ENCODE measurements at places on chromosomes 7 and 10. TPM values are rescaled to one million over a fixed set of nuclear protein-coding genes. Genes with fewer than 3 reads are reported as not detected.
A peak's percentile ranks its signal among the peaks of the same experiment; 100 is the strongest.

Gene SEMA3C
- 0.47 TPM for total RNA-seq

Gene LIPJ
- 0.19 TPM for total RNA-seq

Gene GHRHR
- total RNA-seq: not detected

DNA sequence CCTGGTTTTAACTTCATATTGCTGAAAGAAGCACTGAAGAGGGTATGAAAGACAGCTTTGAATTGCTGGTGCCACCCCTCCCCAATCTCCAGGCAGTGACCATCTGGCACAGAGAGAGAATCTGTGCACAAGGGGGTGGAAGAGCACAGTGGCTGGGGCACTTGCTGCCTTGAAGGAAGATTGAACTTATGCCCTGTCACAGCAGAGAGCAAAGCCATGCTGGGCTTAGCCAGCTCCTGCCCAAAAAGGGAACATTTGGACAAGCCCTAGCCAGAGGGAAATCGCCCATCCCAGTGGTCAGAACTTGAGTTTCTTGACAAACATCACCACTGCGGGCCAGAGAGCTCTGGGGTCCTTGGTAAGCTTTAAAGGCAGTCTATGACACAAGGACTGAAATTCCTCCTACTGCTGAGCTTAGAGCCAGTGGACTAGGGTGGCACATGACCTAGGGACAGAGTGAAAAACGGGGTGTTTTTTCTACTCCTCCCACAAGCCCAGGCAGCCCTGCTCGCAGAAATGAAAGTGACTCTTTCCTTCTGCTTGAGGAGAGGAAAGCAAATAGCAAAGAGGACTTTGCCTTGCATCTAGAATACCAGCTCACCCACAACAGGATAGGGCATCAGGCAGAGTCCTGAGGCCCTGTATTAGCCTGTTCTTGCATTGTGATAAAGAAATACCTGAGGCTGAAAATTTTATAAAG, 257.2 kb downstream of the CTNNA3 start:
- no peak overlapping the region for H3K27ac ChIP-seq
- H3K27me3 ChIP-seq: no peaks in the 10 kb centered on the region
- H3K4me1 ChIP-seq: no peaks in the 10 kb centered on the region
- no peak overlapping the region for H3K4me3 ChIP-seq

DNA sequence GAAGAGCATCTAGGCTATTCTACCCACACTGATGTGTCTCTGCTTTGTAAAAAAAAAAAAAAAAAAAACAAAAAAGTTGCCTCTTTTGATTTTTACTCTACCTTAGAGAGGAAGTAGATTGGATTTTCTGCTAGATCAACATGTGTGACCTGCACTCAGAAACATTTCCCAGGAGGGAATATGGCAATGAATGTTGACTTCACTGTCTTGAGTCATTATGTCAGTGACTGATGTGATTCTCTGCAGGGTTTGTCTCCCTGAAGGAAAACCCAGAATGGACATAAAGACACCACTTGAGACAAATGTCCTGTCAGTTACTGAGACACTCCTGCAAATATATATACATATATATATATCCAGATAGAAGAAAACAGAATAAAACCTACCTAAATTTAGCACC, 370.3 kb downstream of the BMPER start:
- H3K27me3 ChIP-seq: no peaks in the 10 kb centered on the region
- H3K4me1 ChIP-seq: no peaks in the 10 kb centered on the region
- H3K36me3 ChIP-seq: no peaks in the 10 kb centered on the region
- H3K27ac ChIP-seq: no peak overlapping the region
- H3K4me3 ChIP-seq: no peak overlapping the region
- DNase-seq: no peak

DNA sequence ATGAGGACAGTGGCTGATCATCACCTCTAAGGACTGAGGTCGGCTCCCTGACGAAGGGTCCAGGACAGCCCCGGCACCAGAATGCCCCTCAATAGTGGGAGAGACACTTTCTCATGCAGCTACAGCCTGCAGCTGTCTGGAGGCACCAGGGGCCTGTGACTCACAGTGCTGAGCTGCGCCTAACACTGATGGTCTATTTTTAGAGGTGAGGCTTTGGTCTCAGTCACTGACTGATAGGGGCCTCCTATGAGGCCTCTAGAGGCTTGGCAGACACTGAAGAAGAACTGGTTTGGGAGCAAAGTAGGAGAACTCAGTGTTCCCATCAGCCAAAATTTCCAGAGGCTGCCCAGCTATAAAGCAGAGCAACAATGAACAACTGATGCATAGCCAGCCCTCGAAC, 130.1 kb downstream of the COBL start:
- no peak overlapping the region for H3K27ac ChIP-seq
- H3K4me1 ChIP-seq: no peaks in the 10 kb centered on the region
- H3K36me3 ChIP-seq: no peaks in the 10 kb centered on the region

- no peak for DNase-seq
- H3K36me3 ChIP-seq: no peaks in the 10 kb centered on the region
- H3K27me3 ChIP-seq: no peaks in the 10 kb centered on the region
- H3K4me3 ChIP-seq: no peak overlapping the region
These were observed 198.1 kb upstream of the PPP2R2D start for GRCh38 chr10:131702531-131703356.

- peak overlapping the region; percentile 43 for H3K4me3 ChIP-seq
- no peak overlapping the region for H3K27ac ChIP-seq
- peaks cover 10% of the 10 kb centered on the region for H3K4me1 ChIP-seq
- peak; percentile 26 for DNase-seq
- no peaks in the 10 kb centered on the region for H3K27me3 ChIP-seq
These were observed 51.2 kb upstream of the GTF2I start for GRCh38 chr7:74606101-74606908.

- peak overlapping the region; percentile 93 for H3K27ac ChIP-seq
- H3K36me3 ChIP-seq: peaks cover 33% of the 10 kb centered on the region
- H3K4me3 ChIP-seq: peak overlapping the region; percentile 97
- H3K4me1 ChIP-seq: peaks cover 45% of the 10 kb centered on the region
- H3K27me3 ChIP-seq: no peaks in the 10 kb centered on the region
These were observed 413 bp downstream of the BUD31 start for GRCh38 chr7:99409192-99409572.

DNA sequence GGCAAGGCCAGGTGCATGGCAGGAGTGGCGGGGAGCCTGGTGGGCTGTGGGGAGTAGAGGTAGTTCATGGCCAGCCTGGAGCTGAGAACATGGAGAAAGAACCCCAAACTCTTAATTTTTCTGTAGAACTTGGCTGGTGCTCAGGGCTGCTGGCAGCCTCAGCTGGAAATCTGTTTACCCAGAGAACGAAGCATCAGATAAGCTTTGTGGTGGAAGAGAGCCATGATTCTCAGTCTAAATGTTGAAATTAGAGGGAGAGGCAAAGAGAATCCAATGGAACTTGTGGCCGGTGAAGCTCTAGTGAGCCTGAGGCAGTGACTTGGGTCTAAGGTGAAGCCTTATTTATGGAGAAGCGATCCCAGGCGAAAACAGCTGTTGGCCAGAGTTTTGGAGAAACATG, 126.4 kb downstream of the CCDC3 start:
- H3K36me3 ChIP-seq: no peaks in the 10 kb centered on the region
- no peak overlapping the region for H3K4me3 ChIP-seq
- H3K27ac ChIP-seq: no peak overlapping the region

DNA sequence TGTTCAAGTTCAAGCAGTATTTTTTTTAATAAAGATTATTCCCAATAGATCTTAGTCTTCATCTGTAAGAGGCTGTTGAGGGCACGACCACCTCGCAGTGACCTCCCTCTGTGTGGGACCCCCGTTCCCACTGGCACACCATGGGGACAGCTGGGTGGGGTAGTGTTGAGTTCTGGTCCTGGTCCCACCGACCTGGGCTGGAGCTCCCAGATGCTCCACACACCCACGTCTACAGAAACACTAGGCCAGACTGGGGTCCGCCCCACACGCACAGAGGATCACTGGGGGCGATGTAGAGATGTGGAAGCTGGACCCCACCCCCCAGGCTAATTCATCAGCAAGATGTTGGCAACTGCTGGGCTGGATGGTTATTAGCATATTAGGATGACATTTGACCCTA, 623.6 kb downstream of the PTPRN2 start:
- no peak for DNase-seq
- H3K27ac ChIP-seq: no peak overlapping the region
- no peaks in the 10 kb centered on the region for H3K36me3 ChIP-seq
- H3K4me3 ChIP-seq: no peak overlapping the region
- H3K4me1 ChIP-seq: no peaks in the 10 kb centered on the region
- H3K27me3 ChIP-seq: no peaks in the 10 kb centered on the region

- H3K36me3 ChIP-seq: no peaks in the 10 kb centered on the region
- no peaks in the 10 kb centered on the region for H3K4me1 ChIP-seq
- H3K4me3 ChIP-seq: no peak overlapping the region
- H3K27me3 ChIP-seq: no peaks in the 10 kb centered on the region
- no peak for DNase-seq
- H3K27ac ChIP-seq: no peak overlapping the region
These were observed 89.7 kb upstream of the RPA3 start for GRCh38 chr7:7808156-7808555.

DNA sequence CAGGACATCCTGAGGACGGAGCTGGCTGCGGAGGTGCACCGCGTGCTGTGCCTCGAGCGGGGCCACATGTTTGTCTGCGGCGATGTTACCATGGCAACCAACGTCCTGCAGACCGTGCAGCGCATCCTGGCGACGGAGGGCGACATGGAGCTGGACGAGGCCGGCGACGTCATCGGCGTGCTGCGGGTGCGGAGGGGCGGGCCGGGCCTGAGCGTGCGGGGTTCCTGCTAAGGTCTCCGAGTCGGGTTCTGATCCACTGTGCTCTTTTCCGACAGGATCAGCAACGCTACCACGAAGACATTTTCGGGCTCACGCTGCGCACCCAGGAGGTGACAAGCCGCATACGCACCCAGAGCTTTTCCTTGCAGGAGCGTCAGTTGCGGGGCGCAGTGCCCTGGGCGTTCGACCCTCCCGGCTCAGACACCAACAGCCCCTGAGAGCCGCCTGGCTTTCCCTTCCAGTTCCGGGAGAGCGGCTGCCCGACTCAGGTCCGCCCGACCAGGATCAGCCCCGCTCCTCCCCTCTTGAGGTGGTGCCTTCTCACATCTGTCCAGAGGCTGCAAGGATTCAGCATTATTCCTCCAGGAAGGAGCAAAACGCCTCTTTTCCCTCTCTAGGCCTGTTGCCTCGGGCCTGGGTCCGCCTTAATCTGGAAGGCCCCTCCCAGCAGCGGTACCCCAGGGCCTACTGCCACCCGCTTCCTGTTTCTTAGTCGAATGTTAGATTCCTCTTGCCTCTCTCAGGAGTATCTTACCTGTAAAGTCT, 10.4 kb downstream of the ATG9B start:
- no peaks in the 10 kb centered on the region for H3K27me3 ChIP-seq

DNA sequence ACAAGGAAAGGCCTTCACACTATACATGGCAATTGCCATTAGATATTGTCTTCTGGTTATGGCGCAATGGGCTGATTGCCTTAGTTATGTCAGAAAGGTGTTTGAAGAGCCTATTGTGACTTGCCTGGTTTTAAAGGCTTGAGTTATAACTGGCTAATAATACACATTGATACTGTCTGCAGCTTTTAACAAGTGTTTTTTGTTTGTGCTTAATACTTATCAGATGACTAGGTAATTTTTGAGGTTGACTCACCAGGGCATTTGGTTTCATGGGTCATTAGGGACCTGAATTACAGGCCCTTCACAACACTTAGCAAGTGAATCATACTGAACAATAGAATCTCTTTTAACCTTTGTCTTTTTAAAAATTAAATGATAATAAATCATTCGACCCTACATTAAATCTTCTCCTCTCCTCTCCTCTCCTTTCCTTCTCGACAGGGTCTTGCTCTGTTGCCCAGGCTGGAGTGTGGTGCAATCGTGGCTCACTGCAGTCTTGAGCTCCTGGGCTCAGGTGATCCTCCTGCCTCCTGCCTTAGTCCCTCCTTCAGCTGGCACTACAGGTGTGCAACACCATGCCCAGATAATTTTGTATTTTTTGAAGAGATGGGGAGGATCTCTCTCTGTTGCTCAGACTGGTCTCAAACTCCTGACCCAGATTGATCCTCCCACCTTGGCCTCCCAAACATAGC, 196.3 kb downstream of the JCAD start:
- H3K27me3 ChIP-seq: no peaks in the 10 kb centered on the region
- no peak for DNase-seq
- H3K27ac ChIP-seq: no peak overlapping the region
- no peaks in the 10 kb centered on the region for H3K4me1 ChIP-seq
- no peaks in the 10 kb centered on the region for H3K36me3 ChIP-seq
- H3K4me3 ChIP-seq: no peak overlapping the region

DNA sequence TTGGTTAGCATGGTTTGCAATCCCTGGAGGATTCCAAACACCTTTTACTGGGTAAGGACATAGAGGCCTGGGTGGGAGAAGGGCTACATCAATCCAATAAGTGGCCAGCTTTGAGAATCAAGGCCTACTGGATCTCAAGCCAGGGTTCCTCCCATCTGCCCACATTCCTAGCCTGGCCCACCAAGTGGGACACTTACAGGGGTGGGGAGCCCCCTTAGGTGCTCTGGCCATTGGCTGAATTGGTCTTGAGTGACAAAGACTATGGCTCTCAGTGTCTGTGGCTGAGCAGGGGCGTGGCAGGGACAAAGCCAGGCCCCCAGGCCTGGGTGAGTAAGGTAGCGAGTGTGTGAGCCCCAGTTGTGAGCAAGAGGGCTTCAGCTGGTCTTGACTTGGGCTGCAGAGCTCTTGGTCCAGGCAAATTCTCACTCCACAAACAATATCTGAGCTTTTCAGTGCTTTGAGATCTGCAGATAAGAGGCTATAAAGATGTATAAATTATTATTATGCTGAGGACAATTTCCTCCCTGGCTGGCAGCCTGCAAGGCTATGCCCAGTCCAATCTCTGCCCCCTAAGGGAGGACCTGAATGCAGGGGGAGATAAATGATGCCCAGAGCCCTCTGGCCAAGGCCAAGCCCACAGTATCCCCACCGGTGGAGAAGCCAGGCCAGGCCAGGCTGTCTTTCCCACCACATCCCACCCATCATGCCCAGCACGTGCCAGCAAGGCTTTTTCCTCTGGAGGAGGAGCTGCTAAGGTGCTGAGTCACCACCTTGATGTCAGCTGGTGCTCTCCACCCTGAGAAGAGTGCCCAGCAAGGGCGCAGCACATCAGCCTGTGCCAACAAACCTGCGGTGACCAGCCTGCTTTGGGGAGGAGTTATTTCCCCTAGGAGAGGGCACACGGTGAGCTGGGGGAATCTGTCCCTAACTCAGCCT, 80.7 kb upstream of the DUSP5 start:
- H3K4me3 ChIP-seq: no peak overlapping the region
- H3K27me3 ChIP-seq: no peaks in the 10 kb centered on the region
- H3K4me1 ChIP-seq: peaks cover 62% of the 10 kb centered on the region
- H3K36me3 ChIP-seq: no peaks in the 10 kb centered on the region

- DNase-seq: peak; percentile 1
- H3K4me3 ChIP-seq: peak overlapping the region; percentile 58
- H3K27me3 ChIP-seq: no peaks in the 10 kb centered on the region
- peak overlapping the region; percentile 56 for H3K27ac ChIP-seq
- H3K36me3 ChIP-seq: no peaks in the 10 kb centered on the region
These were observed 638 bp downstream of the LIPA start for GRCh38 chr10:89250865-89251408.

Gene AKR1C3
- 4.0 TPM for total RNA-seq
